ENCODE measurements at places on chromosomes 2 and 18.

GRCh38 chr2:194709840-194710239 is 947.2 kb upstream of the SLC39A10 start:
- DNase-seq = no peak

- DNase-seq = no peak
These were observed 254.3 kb downstream of the METTL4 start for GRCh38 chr18:2316751-2317696.

- peak; percentile 61 for DNase-seq
These were observed 23.7 kb downstream of the METTL4 start for GRCh38 chr18:2547477-2548087.

DNA sequence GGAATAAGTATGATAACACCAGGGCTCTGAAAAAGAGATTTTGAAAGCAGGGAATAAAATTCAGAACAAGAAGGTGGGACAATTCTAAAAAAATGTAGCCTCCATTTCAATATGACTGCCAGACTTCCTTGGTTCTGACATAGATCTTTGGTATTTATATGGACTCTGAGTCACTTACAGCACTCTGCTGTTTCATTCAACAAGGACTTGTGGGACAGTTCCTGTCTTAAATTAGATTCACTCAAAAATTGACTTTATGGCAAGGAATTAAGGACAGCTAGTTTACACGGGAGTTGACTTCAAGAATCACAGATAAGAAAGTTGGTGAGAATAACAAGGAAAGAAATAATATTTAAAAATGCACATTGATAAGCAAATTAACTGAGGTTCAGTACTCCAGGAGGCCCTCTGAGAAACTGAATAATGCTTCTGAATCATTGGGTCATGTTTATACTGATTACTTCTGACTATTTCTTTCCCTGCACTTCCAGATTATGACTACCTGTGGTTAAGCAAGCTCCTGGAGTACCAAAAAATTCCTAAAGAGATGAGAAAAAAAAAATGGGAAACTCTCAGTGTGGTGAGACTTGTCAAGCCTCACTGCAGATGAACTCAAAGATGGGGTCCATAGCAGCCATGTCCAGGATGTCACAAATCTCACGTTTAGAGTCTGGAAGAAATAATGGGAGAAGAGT is 828.3 kb upstream of the PIK3C3 start:
- DNase-seq = no peak

DNA sequence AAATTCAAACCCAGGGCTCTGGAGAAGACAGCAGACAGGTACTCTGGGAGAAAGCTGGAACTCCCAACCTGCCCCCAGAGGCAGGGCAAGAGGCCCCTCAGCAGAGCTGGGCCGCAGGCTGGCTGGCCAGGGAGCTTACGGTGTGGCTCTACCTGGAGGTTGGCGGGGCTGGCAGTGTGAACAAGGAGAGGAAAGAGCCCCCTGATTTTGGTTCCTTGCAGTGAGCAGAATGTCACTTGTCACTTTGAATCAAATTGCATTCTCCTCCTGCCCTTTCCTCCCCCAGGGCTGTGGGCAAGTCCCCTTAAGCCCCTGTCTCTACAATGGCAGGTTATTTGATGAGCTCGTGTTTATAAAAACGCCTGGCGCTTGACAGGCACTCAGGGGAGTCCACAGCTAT is 32.6 kb downstream of the MYO7B start:
- DNase-seq = no peak

- no peak for DNase-seq
These were observed 29.4 kb upstream of the CHMP3 start for GRCh38 chr2:86592547-86593230.

DNA sequence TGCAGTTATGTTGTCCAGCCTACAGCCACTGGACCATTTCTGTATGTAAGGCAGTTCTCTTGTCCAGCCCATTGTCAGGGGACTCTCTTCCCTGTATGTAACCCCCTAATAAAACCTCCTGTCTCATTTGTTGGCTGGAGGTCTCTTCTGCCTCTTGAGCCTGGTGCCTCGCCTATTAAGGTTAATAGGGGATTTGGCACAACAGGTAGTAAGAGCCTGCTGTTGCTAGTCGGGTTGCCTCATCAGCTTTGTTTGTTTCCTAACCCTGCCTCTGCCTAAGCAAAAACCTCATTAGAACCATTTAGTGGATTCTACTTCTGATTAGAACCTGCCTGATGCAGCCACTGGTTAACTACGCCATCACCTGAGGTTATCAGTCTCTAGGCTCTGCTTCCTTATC is 62.2 kb upstream of the STPG4 start:
- DNase-seq = no peak

GRCh38 chr2:82234283-82234874 is 1929.8 kb upstream of the LRRTM1 start:
- no peak for DNase-seq

GRCh38 chr18:79543861-79544385 is 135.7 kb upstream of the CTDP1 start:
- no peak for DNase-seq

DNA sequence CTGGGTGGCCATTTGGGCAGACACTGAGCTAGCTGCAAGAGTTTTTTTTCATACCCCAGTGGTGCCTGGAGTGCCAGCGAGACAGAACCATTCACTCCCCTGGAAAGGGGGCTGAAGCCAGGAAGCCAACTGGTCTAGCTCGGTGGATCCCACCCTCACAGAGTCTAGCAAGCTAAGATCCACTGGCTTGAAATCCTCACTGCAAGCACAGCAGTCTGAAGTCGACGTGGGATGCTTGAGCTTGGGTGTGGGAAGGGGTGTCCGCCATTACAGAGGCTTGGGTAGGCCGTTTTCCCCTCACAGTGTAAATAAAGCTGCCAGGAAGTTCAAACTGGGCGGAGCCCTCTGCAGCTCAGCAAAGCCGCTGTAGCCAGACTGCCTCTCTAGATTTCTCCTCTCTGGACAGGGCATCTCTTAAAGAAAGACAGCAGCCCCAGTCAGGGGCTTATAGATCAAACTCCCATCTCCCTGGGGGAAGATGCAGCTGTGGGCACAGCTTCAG is 69.6 kb upstream of the WDSUB1 start:
- DNase-seq = no peak

DNA sequence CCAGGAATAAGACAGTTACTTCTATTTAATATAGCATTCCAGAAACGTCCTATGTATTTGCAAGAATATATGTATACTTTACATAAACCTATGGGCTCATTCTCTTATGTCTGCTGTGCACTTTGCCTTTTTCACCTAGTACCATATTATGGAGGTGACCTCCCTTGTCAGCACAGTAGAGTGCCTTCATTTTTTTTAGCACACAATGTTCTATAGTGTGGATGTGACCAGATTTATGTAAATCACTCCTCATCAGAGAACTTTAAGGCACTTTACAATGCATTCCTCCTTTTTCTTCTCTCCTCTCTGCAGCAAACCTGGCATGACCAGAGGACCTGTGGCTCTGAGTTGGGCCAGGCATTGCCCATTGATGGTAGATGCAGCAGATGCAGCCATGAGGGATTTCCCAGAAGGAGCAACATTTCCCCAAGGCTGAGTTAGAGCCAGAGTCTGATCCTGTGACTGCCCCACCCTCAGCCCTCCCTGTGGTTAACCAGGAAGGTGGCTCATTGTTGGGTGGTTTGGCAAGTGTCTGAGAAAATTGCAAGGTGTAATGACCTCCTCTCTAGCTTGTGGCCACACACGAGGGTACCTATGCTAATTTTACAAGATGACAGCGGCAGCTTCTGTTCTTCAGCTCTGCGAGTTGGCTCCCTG is 76.5 kb upstream of the DLX2 start:
- DNase-seq = no peak

DNA sequence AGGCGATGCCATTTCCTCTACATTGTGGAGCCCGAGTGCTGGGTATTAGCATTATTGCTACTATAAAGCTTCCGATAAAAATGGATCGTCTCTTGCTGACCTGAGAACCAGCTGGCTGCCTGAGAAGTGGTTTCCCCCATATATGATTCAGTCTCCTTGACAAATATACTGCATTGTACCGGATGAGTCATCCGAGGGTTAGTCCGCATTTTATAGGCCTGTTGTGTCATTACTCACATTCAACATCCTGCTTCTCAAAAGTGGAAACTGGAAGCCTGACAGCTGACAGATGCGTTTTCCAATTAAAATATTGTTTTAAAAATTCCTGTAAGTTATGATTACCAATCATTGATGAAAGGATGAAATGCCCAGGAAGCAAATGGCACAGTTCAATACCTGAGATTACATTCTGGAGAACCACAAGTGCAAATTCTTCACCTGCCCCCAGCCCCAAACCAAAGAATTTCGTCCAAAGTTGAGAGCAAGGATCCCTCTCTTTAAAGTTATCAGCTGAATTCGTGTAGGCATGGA is 65.7 kb downstream of the SPRED2 start:
- no peak for DNase-seq

DNA sequence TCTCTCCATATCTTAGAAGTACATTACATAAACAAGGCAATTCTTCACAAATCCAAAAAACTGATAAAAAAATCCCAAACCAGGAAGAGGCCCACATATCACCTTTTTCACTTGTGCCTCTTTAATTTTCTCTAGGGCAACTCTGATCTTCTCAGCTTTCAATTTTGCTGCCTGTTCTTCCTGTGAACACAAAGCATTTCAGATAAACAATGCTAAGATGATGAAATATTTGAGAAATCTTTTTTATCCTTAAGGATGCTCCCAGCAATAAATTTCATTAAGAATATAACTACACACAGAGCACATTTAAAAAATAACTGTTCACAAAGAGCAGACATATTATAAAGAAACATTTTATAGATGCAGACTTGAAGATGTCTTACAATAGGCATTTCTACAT is 73.4 kb downstream of the RAPH1 start:
- DNase-seq = no peak

DNA sequence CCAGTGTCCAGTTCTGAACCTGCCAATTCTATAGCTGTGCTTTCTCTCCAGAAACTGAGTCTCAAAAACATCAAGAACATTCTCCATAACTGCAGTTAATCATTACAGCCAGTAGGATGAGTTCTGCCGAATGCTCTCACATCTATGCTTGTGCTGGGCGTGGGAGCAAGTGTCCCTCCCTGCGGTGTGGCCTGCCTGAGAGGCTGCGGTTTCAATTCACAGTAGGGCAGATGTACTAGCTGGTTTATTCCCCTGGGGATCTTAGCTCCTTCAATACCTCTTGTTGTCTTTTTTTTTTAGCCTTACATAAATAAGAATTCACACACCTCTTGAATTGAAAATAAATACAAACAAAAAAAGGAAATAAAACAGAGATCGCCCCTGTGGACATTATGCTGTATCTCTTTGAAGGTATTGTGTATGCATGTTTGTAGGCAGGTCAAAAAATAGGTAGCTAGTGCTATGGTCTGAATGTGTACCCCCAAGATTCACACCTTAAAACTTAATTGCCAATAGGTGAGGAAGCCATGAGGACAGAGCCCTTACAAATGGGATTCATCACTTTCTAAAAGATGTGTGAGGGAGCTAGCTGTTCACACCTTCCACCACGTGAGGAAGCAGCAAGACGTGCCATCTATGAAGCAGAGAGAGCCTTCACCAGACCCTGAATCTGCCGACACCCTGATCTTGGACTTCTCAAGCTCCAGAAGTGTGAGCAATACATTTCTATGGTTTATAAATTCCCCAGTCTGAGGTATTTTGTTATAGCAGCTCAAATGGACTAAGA is 74.3 kb downstream of the BCL2L11 start:
- DNase-seq = peak; percentile 61

DNA sequence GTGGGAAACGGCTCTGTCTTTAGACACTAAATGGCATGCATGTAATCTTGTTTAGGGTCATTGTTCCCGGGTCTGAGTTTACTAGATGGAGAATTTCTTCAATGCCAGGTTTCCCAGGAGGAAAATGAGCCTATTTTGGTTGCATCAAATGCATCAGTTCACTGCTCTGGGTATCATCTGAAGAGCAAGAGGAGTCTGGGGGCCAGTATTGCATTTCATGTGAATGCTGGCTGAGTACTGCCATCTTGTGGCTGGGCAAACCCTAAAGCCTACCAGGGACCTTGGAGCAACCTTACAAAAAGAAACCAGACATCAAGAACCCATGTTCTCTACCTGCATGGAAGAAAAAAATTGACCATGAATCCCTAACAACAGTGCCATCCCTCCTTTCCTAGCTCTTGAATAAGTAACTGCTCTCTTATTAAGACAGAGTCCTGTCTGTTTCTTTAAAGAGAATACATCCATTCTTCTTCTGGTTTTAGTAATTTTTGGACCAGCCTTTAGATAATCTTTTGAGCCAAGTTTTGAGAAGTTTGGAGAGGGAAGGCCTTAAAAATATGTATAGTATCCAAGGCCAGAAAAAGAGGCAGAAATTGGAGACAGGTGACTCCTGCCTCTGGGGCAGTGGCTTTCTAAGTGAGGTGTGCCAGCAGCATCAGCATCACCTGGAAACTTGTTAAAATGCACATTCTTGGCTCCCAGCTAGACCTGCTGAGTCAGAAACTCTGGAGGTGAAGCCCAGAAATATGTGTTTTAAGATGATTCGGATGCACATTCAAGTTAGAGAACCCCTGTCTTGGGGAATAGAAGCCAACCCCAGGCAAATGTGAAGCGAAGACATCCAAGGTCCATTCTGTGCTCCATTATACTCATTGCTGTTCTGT is 261.0 kb upstream of the CXCR4 start:
- peak; percentile 90 for DNase-seq

DNA sequence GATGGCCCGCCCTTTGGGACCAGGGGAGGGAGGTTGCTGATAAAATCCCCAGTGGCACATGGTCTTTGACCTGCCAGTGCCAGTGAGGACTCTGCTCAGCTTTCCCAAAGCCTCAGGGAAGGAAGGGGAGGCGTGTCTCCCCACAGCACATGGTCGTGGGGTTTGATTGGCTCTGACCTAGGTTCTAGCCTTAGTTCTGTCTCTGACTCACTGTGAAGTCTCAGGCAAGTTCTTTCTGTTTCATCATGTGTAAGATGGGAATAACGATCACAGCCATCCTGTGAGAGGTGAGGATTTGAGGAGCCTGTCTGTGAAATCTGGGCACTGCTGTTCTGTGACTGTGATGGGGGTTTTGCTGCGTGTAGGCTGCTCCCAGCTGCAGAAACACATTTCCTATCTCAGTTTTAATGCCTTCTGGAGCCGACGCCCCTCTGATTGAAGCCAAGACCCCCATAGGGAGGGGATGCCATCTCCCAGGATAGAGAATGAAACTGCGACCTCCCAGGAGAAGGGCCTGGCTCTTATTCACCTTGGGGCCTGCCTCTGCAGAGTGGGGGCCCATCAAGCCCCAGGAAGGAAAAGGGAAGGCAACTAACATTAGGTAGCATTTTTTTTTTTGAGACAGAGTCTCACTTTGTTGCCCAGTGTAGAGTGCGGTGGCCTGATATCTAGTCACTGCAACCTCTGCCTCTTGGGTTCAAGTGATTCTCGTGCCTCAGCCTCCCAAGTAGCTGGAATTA is 84.0 kb downstream of the DDX1 start:
- DNase-seq = no peak

DNA sequence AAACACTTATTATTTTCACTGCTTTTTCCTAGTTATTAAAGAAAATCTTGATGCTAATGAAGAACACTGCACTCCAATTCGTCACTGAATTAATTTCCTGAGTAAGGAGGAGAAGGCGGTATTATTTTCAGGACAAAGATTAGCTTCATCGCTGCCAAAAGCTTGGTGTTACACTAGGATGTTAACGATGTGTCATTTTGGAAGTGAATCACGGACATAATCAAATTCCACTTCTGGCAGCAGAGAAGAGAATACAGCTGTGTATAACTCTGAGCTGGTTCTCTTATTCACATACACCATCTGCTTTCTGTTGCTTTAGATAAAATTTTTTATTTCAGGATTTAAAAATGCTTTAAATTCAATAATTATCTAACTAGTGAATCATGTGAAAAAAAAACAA is 74.1 kb downstream of the SCG2 start:
- DNase-seq = no peak

Data from B cell (primary cell).